ENCODE measurements at places on chromosomes 12 and 14.

GRCh38 chr14:81176241-81176640 is 44.5 kb downstream of the GTF2A1 start:
- DNase-seq, result no peak

- DNase-seq, result no peak
Observed at GRCh38 chr14:52910572-52910971, 40.3 kb downstream of the FERMT2 start.

DNA sequence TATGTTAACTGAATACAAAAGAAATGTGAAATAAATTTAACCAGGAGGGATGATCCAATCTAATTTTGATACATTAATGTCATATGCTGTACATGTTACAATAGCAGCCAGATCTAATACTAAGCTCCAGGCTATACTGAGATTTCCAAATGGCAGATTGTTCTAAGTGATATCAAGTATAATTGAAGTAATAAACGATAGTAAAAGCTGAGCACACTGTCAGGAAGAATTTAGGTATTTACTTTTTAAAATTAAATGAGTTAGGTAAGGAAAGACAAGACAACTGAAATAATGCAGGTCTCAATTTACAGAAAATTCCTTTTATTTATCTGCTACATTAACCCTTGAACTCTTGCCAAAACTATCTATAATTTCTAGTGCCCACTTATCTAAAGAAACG is 39.9 kb downstream of the INSM2 start:
- DNase-seq, result no peak

DNA sequence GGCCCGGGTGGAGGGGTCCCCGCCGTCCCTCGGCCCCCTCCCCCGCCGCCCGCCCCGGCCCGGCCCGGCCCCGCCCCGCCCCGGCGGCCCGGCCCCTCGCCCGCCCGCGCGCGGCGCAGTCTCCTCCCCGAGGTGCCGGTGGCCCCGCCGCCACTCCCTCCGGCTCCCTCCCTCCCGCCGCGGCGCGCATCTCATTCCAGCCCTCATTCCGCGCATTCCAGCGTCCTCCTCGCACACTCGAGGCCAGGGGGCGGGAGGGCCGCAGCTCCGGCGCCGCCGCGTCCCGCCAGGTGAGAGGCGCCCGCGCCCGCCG is at the start of gene TEAD4:
TEAD4 (plus strand) TSS at position 206 of the 313 bp plus-strand sequence.
- DNase-seq, result no peak

DNA sequence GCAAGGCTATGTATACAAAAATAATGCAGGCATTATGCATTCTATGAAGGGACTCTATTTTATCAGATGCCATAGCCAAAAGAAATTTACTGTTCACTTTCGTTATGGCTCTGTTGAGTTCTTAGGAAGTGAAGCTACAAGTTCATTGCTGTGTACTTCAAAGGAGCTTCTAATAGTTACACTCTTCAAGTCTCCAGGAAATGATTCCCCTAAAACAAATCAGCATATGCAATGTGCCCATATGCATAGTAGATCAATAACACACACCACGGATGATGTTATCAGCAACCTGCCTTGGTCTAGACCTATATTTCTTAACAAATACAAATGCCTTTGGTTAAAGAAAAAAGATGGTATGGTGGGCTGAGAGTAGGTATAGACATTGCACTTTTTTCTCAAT is 83.4 kb downstream of the AKAP6 start:
- no peak for DNase-seq

- DNase-seq, result no peak
Observed at GRCh38 chr12:124456133-124456651, 111.2 kb downstream of the NCOR2 start.

- no peak for DNase-seq
Observed at GRCh38 chr12:16523951-16524331, 82.0 kb downstream of the LMO3 start.

DNA sequence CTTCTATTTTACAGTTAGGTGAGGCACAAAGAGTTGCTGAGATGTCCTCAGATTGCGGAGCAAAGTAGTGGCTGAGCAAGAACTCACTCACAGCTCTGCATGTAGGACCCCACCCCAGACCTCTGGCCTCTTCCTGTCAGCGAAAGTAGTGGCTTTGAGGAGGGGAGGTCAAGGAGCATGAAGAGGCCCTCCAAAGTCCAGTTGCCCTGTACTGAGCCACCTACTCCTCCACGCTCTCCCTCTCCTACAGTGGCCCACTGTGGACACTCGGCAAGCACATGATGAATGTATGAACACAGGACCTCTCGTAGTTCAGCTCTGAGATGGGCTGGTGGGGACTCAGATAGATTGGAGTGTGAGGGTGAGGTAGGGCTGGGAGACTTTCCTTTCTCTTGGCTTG is 5.3 kb upstream of the PLEKHH1 start:
- no peak for DNase-seq

DNA sequence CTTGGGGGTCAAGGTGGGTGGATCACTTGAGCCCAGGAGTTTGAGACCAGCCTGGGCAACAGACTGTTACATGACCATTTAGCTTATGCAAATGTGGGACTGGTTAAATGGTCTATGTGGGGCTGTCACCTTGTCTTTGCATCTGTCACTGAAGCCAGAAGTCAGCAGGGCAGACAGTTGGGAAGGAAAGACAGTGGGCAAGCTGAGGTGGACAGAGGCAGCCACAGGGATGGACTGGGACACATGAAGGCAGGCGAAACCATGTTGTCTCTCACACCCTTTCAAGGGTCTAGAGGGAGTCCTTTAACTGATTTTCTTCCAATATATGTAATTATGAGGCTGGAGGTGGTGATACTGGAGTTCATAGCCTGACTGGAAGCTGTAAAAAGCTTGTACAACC is 426.4 kb downstream of the TMEM121 start:
- no peak for DNase-seq

DNA sequence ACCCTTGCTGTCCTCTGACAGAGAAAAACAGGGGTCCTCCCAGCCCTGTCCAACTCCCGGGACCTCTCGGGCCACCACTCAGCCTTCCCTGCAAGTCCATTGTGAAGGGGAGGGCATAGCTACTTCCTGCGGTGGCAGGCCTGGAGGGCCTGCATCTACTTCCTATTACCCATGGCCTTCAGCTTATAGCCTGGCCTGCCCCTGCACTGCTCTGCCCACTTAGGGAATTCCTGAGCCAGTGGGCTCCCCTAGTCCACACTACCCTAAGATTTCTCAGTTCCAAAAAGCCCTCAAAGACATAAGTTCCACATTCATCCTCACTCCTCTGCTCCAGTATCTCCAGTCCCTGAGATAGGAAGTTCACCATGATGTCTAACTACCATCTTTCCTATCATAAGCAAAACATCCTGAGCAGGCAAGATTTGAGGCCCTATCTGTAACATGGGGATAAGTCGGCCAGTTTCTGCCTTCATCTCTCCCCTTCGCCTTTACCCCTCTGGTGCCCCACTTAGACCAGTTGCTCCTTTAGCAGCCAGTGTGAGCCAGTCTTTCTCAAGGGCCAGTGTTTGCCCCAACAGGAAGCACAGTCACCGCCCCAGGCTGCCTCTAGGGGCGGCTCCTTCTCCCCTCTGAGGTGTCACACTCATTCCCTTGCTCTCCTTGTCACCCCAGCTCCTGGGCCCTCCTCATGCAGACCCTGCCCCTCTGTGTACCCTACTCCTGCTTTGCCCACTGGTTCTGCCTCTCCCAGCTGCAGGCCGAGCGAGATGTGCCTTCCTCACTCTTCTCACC is 10.9 kb downstream of the HDAC7 start:
- peak; percentile 38 for DNase-seq

GRCh38 chr12:9719790-9720189 is 13.1 kb downstream of the CLECL1 start:
- no peak for DNase-seq

DNA sequence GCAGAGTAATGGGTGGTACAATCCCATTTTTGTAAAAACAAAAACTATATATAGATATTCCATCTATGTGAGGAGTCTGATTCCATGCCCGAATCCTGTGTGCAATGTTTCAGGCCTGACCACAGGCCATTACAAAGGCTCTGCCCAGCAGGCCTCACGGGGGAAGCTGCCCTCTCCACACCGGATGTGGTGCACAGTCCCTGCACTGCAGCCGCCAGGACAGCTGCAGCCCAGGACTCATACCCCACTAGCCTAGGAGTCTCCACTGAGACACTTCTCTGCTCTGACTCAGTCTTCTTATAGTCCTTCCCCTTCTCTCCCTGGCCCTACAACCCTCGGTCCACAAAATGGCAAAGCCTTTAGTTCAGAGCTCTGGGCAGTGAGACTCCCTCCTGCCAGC is 190.4 kb downstream of the PPM1H start:
- no peak for DNase-seq

GRCh38 chr12:57126561-57126960 is 1.7 kb upstream of the LRP1 start:
- no peak for DNase-seq

- DNase-seq, result no peak
Observed at GRCh38 chr14:23572836-23573235, 5.2 kb upstream of the AP1G2 start.

GRCh38 chr12:93127582-93128331 is 198.7 kb upstream of the EEA1 start:
- no peak for DNase-seq

GRCh38 chr14:62988967-62989366 is 56.3 kb downstream of the KCNH5 start:
- DNase-seq, result no peak

GRCh38 chr14:62674563-62675237 is 370.6 kb downstream of the KCNH5 start:
- no peak for DNase-seq

DNA sequence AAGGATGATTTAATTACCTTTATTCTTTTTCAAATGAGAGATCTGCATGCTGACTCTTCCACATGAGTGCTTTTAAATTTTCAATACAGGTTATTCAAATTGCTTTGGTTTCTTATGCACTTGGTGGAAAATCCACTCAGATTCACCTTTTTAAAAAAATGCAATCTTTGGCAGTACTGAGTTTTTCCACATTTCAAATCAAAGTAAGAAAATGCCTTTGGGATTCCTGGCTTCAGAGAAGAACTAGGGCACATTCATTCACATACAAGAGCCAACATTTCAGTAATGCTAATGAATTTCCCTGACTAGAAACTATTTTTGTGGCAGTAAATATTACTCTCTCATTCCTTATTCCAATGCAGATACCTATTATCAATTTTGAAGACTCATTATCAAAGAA is 342.2 kb downstream of the ETNK1 start:
- no peak for DNase-seq

- no peak for DNase-seq
Observed at GRCh38 chr14:103531421-103532215, 2.6 kb downstream of the TRMT61A start.

GRCh38 chr14:103739466-103739792 is 23.8 kb downstream of the ZFYVE21 start:
- DNase-seq, result no peak

DNA sequence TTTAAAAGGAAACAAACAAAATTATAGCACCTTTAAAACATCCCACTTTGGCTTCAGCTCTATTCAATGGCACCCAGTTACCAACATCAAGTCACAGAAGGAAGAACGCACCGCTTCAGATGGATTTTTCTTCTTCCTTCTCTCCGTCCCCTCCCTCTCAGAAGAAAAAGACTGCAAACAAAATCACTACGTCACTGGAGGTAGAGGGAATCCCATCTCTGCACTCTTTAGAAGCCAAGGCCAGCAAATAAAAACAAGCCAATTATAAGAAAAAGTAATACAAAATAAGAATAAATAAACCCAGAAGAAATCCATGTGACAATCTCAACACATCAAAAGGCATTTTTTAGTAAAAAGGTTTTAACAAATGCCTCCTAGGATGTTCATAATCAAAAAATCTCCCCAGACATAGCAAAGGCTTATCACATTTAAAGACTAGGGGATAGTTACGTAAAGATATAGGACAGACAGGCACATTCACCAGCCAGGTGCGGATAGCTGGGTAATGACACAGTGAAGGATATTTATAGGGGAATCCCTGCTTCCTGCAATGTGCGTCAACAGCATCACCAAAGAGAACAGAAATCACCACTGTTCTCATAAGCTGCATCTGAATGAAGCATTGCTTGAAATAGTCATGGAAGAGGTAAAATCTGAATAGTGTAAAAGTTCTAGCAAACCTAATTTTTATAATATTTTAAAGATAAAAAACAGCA is 89.4 kb downstream of the R3HDM2 start:
- DNase-seq, result no peak

DNA sequence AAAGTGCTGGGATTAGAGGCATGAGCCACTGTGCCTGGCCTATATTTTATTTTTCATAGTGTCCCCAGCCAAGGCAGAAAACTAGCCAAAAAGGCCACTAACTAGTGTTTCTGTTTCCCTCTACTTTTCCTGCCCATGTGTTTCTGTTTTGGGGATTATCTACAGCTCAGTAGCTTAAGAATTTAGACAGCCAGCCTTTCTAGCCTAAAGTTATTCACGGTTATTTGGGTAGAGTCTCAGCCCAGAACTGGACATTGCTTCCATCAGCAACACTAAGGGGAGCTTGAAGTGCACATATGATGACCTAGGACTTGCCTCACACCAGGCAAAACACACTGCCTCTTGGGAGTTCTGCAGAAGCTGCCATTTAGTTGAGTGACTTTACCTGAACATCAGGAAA is 17.9 kb downstream of the PROX2 start:
- no peak for DNase-seq

DNA sequence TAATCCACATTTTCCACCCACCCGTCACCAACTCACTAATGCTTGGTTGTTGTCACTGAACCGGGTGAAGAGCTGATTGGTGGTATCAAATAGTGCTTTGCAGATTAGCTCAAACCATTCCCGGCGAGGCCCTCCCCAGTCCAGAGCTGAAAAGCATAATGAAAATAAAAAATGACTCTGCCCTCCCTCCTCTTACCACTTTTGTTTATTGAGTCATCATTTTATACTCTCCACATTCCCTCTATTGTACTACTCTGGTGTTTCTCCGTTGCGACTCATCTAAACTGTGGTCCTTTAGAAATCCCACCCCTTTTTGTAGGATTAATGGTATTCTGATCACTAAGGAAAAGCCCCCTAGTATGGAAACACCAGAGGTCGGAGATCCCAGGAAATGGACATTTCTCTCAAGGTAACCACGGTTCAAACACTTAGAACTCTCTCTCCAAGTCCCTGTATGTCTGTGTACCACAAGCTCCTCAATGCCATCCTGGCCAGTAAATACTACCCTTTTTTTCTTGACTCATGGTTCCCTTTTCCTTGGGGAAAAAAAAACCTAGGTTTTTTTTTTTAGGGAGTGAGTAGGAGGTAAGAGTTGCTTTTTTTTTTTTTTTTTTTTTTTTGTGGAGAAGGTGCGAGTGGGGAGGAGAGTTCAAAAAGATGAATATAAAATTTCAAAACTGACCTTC is 42.0 kb downstream of the AREL1 start:
- DNase-seq, result no peak
